ENCODE measurements at places on chromosomes 7 and 10.
A peak's percentile ranks its signal among the peaks of the same experiment; 100 is the strongest.

GRCh38 chr7:75943864-75944263, 28.9 kb downstream of the POR start:
- DNase-seq: peak; percentile 66

GRCh38 chr7:152430854-152431253, 4.9 kb downstream of the KMT2C start:
- no peak for DNase-seq

- DNase-seq: no peak
These were observed 637.8 kb upstream of the VSTM2A start for GRCh38 chr7:53904355-53904754.

DNA sequence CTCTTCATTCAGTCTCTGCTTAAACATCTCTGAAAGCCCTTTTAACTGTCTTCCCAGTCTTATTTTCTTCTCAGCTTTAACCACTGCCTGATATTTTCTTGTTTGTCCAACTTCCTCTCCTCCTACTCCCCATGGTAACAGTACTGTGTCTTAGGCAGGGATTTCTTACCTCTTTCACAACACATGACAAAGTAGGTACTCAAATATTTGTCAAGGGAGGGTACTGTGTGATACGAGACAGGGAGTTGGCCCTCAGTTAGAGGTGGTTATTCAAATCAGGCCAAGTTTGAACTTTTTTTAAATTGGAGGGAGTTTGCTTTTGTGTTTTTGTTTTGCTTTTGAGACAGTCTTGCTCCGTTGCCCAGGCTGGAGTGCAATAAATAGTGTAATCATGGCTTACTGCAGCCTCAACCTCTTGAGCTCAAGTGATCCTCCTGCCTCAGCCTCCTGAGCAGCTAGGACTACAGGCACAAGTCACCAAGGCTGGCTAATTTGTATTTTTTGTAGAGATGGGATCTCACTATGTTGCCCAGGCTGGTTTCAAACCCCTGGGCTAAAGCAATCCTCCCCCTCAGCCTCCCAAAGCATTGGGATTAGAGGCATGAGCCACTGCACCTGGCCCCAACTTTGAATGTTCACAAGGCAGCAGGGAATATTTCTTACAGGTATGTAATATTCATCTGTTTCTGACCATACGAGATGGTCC, 2.5 kb upstream of the KPNA7 start:
- DNase-seq: no peak

- peak; percentile 95 for DNase-seq
These were observed 57.3 kb upstream of the CAPZA2 start for GRCh38 chr7:116805100-116805544.

DNA sequence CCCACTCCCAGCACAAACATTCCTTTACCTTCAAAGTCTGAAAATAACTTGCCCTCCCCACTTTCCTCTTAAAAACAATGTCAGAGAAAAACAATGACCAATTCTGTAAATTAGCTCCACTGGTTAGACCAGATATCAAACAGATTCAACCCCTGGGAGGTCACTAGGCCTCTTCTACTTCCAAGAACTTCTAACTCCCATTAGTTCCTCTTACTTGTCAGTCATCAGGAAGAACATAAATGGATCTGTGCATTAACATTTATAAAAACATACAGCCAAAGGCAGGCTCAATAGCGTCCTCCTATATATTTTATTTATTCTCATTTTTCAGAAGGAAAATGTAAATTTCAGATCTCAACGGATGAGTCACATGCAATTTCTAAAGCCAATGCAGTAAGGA, 2.2 kb downstream of the ELAPOR2 start:
- no peak for DNase-seq

DNA sequence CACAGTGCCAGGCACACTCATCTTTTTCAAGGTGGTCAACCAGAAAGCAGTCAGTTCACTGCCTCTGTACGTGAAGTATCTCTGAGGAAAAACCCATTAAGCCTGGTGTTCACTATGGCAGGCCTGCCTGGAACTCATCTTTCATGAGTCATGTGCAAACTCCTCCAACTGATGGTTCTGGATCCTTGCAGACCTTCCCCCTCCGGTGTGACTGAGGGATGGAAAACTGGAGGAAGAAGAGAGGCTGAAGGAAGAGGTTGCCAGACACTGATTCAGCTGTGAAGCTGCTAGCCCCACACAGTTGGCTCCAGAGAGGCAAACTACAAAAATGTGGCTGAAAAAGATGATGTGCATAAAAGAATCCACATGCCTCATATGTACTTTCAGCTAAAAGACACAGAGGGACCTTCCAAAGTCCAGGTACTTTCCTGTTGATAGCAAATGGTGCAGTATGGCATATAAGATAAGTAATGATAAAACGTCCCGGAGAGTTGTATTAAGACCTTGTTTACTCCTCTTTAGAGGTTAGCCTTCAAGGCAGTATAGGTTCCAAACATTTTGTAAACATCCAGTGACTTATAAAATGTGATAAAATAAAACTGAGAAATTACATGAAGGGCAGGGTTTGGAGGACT, 2.7 kb downstream of the CYP3A5 start:
- no peak for DNase-seq

DNA sequence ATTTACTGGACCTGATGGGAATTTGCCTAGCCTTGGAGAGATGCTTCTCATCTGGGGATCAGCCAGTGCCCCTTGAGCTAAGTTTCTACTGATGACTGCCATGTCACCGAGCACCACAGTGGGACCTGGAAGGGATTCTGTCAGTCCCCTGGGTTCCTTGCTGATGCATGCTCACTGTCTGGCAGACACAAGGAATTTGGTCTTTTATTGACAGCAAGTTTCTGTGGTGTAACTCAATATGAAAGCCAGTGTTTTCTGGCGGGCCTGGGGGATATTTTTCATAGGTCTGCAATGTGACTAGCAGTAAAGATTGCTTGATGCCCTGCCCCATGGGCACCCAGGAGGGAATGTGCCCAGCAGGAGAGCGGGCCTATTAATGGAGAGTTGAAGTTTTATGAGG, 30.7 kb downstream of the MAP3K8 start:
- DNase-seq: no peak

GRCh38 chr10:125116652-125117310, 43.6 kb downstream of the CTBP2 start:
- DNase-seq: no peak

DNA sequence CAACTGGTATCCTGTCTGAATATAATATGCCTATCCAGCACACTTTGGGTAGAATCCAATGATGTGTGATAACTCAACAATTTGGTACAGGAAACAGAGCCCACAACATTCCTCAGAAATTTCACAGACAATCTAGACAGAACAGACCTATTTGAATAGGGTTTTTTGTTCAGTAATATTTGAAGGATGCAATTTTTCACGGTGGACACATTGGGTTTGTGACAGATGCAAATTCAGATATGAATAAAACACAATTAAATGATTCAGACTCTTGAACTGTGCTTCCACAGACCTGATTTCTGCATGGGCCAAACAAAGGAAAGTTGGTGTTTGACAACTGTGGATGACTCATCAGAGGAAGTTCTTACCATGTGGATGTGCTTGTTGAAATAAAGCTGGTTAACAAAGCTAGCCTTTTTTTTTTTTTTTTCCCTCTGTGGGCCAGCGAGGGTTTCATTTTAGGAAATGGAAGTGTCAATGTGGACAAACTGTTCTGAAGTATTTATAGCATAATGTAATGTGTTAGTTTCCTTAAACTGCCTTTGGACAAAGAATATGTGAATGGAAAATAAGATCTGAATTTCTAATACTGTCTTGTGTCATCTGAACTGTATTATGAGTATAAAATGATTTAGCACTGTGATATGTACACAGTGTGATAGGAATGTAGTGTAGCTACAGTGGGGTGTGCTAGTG, 43.2 kb upstream of the FAM133B start:
- peak; percentile 97 for DNase-seq
